ENCODE measurements at places on chromosomes 5 and 9.

- peak; percentile 73 for DNase-seq
These were observed 24.8 kb upstream of the HNRNPA0 start for GRCh38 chr5:137778772-137779564.

- no peak for DNase-seq
These were observed 229.0 kb downstream of the ARL15 start for GRCh38 chr5:54081415-54081814.

DNA sequence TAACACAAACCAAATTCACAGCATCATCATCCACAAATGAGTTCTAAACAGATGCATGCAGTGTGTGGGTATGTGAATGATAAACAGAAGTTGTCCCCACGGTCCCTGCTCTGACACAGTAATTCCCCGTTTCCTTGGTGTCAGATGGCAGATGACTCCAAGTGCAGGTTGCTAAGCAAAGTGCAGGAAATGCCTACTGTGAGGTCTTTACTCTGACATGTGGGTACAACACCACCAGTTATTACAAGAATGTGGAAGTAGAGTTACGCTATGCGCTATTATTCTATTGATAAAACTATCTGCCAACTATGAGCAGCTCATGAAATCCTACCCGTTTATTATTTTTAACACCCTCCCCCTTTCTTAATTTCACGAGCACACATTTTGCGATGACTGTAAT is 448.9 kb downstream of the BNC2 start:
- no peak for DNase-seq

DNA sequence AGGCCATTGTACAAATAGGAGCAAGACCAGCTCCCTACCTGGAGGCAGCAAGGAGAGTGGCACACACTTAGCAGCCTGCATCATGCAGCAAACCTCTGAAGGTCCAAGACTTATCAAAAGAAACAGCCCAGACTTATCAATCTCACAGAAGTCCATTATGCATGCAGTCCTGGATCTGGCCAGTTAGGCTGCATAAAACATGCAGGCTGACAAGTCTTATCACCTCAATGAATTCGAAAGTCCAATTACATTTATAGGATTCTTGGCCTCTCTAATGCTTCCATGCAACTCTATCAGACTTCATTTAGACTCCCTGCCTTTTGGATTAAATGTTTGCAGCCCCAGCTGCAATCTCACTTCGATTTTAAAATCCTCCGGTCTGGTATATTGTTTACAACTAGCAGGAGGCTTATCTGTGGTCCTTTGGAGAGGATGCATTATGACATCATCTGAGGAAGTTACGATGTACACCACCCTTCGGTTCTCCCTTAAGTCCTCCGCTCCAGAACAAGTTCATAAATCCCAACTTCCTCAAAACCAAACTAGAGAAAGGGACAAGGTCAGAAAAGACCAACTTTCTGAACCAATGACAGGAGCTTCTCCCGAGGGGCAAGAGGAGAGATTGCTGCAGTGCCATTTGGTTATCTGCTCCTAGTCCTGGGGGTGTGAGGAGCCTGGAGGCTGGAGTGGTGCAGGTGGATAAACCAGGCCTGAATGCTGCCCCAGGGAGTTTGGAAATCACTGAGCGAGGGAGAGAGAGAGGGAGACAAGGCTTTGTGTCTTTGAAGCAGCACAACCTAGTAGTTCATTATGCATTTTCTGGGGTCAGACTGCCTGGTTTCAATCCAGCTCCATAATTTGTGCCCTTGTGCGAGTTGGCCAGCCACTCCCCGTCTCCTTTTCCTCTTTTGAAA is 313.9 kb downstream of the TLE1 start:
- DNase-seq = no peak

- no peak for DNase-seq
These were observed 55.8 kb downstream of the ASS1 start for GRCh38 chr9:130500340-130501180.

- DNase-seq = peak; percentile 90
These were observed 171.7 kb downstream of the TTC39B start for GRCh38 chr9:15135164-15135792.

- no peak for DNase-seq
These were observed 99.2 kb downstream of the PHF2 start for GRCh38 chr9:93675336-93676150.

GRCh38 chr5:180080486-180081280 is 9.1 kb upstream of the RNF130 start:
- DNase-seq = peak; percentile 36

- no peak for DNase-seq
These were observed 168.2 kb downstream of the ARHGAP26 start for GRCh38 chr5:142938266-142938880.

GRCh38 chr9:112861638-112862555 is 28.8 kb downstream of the SLC46A2 start:
- DNase-seq = peak; percentile 42

DNA sequence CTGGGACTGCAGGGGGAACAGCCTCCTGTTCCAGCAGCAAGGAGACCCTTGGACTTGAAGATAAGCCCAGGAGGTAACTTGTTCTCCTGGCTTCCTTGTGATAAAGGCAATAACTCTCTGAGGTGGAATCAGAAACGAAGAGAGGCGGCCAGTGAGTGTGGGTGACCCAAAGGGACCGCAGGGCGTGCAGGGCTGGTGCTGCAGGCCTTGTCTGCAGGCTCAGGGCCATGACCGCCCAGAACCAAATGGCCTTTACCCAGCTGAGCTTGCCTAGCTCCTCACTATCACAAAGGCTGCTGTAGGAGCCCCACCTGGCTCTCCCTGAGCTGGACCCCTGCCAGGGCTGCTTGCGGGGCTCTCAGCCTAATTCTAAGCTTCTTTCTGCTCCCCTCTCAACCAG is 72.5 kb downstream of the NDFIP1 start:
- no peak for DNase-seq

- DNase-seq = no peak
These were observed 41.5 kb upstream of the GDNF start for GRCh38 chr5:37881359-37881758.

DNA sequence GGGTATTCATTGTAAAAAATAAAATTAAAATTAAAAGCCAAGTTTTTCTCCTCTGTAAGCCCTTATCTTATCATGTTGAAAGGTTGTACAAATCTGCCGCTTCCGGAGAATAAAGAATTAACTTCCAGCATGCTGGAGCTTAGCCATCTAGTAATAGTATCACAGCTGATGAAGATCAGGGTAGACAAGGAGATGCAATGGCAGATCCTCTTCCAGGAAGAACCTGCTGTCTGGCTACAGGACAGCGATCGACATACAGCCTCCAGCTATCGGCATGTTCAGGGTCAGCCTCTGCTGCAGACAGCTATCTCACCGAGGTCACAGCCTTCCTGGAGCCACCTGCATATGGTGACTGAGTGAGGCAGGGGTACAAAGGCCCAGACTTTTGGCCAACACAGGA is 82.6 kb downstream of the MED27 start:
- no peak for DNase-seq

- DNase-seq = peak; percentile 44
These were observed 922 bp downstream of the CRHBP start for GRCh38 chr5:76953551-76954382.

DNA sequence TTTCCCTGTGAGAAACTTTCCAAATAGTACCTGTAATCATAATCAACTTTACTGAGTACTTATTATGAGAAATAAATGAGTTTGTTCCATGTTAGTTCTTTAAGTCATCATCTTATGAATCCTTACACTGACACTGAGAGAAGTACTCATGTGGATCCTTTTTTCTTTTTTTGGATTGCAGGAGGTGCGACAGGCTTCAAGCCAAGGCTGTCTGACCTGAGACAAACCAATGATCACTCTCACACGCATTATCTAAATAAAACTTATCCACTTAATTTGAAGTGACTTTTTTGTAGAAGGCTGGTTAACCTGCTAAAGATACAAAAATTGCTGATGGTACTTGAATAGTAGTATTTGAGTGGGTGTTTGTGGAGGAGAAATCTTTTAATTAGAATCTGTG is 39.5 kb downstream of the JAKMIP2 start:
- no peak for DNase-seq

GRCh38 chr9:38339496-38339895 is 53.0 kb upstream of the ALDH1B1 start:
- DNase-seq = no peak

- no peak for DNase-seq
These were observed 152.7 kb downstream of the SNX18 start for GRCh38 chr5:54670281-54670680.

- DNase-seq = no peak
These were observed 386.7 kb downstream of the NTRK2 start for GRCh38 chr9:85056203-85056572.

DNA sequence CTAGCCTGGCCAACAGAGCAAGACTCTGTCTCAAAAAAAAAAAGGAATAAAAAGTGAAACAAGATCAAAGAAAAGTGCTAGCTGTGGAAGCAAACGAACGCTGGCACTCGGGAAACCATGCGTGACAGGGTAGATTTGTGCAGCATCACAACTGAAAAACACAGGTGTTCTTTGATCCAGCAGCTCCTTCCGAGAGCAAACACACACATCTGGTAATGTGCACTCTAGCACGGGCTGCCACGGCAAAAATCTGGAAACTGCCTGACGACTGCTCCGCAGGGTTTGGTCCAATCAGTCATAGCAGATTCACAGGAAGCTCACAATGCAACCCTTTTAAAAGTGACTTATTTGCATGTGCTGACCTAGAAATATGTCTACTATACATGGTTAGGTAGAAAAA is 80.0 kb downstream of the SYK start:
- no peak for DNase-seq

GRCh38 chr5:157718519-157718918 is 12.7 kb upstream of the THG1L start:
- peak; percentile 79 for DNase-seq

DNA sequence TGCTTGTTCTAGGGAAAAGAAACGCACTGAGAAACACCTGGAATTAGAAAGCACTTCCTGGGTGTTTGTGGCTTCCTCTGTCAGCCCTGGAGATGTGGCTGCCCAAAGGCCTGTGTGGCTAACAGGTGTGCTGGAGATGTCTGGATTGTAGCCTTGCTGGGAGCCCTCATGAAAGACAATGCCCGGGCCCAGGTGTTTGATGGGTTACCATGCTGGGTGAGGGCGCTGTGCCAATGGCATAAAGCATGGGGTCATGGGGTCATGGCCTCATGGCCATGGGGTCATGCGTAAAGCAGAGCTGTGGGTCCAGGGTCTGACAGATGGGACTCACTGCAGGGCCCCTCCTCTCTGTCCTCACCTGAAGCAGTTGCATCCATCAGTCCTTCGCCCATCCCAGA is 21.6 kb downstream of the ANKRD33B start:
- DNase-seq = no peak

DNA sequence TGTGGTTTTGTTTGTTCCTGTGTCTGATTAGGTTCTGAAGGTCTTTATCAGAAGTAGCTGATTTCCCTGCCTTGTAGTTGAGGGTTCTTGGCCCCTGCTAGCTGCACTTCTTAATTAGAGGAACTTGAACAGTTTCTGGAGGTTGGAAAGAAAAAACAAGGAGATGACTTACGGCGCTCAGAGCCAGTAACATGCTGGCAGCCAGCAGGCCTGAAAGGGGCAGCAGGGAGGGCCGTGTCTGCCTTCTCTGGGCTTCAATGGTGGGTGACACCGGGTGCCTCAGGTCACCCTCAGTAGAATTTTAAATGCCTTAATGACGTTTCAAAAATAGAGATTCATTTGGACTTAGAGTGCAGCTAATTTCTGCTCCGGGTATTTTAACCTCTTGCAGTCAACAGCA is 15.8 kb downstream of the UBE2QL1 start:
- no peak for DNase-seq

- DNase-seq = no peak
These were observed 166.2 kb upstream of the MSX2 start for GRCh38 chr5:174558190-174558589.

DNA sequence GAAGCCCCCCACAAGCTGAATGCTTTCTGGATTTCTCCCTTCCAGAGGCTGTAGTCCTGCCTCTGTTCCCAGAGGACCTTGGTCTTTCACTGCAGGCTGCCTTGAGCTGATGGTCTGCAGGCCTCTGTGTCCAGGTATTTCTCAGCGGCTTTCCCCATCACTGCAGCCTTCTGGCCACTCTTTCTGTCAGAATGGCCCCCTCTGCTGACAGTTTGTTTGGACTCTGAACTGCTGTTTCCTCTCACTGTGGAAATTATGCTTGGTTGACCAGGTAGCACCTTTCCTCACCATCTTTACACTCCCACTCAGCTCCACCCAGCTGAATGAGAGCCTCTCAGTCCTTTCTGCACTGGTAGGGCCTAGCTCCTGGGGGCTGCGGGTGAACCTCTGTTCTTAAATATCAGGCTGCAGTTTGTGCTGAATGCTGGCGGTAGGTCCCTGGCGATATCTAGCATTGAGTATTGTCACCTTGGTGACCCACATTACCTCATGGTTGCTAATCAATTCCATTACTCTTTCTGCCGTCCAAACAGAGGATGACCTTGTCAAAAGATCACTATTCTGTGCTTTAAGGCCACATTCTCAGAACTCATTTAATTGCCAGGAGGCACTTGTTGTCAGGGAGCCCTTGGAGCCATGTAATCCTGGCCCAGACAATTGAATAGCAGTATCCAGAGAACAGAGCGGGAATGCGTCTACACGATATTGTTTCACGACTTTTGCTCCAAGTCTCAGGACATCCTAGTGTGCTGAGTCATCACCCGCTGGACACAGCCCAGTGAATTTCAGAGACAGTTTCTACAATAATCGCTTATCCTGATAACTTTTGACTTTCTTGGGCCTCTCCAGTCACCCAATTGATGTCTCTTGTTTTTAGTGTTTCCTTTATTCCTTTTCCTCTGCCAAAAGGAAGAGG is 230.2 kb downstream of the TENT4A start:
- DNase-seq = no peak

- DNase-seq = no peak
These were observed 195.9 kb downstream of the SGCD start for GRCh38 chr5:156522651-156523529.

GRCh38 chr9:110825950-110826349 is 157.4 kb downstream of the MUSK start:
- no peak for DNase-seq

DNA sequence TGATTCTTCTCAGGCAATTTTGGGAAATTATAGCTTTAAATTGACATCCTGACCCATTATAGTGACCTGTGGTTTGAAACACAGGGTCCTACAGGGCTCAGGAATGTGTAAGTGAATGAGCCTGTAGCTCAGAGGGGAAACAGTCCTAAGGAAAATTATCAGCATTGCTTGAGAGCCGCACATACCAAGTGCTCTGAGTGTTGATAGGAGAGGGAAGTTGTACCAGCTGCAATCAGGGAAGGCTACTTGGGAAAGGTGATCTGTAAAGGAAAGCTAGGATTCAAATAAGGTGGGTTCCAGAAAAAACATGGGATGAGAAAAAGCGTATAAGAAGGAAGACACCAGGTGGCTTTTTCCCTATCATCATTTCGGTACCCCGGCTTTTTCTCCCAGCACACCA is 4.4 kb upstream of the SLC25A51 start:
- no peak for DNase-seq

- DNase-seq = peak; percentile 63
These were observed 71.8 kb downstream of the KDM4C start for GRCh38 chr9:6829536-6829935.

Data from hematopoietic multipotent progenitor cell treated with erythropoietin and hydrocortisone succinate and interleukin-3 and kit ligand, for 6 days (in vitro differentiated cells).